GM18507 (cell line): ENCODE measurements at places on chromosomes 1 and 21.
A peak's percentile ranks its signal among the peaks of the same experiment; 100 is the strongest.

DNA sequence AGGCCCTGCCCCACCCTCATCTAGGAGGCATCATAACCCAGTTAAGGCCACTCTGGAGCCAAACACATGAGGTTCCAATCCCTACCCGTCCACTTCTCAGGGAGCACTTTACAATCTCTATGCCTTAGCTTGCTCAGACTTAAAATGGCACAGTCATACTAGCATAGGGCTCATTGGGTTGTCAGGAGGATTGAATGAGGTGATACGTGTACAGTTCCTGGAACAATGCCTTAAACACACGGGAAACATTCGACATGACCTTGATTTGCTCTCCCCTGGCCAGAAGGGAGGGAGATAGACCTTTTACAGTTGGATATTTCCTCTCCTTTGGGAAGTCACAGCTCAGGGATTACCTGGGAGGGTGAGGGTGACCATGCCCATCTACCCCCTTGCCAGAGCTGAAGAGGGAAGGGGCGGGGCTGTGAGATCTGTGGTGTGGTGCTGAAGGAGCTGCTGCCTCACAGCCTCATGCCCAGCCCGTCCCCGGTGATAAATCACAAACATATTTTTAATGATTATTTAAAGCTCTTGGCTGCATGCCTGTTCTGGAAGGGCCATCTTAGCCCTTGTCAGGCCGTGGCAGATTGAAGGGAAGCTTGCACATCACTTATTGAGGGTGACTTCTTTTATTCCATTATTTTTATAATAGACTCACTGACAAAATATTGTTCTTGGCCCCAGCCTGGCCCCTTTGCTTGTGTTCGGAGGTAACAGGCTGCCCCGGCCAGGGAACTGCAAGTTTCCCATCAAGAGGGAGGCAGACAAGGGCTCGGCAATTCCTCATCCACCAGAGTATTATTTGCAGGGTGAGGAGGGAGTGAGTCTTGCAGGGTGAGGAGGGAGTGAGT, 83.4 kb downstream of the FOXD2 start:
- DNase-seq = no peak

DNA sequence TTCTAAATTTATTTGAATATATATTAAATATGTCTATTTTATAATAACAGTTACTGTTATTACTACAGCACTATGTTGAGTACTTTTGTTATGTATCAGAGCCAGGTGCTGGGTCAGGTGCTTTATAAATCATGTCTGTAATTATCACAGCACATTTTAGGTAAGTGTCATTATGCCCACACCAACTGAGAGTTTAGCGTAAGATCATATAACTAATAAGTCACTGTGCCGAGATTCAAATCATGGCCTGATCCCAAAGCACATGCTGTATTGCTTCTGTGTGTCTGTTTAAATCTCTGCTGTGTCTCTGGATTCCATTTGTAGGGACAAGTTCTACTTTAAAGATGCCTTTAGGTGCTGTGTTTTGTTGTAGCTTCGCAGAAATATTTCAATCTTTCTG, 1.9 kb downstream of the GPSM2 start:
- no peak for DNase-seq

- no peak for DNase-seq
Measured at GRCh38 chr1:89688607-89689006, 55.7 kb downstream of the LRRC8C start.

GRCh38 chr1:89897347-89898133, 76.7 kb downstream of the LRRC8D start:
- no peak for DNase-seq

GRCh38 chr1:1112237-1112985, 3.5 kb downstream of the C1orf159 start:
- no peak for DNase-seq

DNA sequence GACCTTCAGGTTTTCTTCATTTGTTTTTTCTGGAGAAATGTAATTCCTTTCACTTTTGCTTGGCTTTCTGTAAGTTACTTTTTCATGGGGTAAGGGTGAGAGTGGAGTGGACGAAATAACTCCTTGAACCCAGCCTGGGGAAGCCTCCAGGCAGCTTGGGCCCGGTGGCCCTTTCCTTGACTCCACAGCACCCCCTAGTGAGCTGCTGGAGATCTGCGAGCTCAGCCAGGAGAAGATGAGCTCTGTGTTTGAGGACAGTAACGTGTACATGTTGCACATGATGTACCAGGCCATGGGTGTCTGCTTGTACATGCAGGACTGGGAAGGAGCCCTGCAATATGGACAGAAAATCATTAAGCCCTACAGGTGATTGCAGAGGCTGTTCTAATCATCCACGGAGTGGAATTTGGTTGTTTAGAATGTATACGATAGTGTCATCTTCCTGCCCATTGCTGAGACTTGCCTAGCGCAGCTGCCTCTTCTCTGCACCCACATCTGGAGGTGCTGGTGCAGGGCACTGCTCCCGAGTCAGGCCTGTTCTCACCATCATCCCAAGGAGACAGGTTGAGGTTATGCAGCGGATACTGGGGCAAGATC, 51.0 kb downstream of the SMYD2 start:
- peak; percentile 40 for DNase-seq

- DNase-seq = no peak
Measured at GRCh38 chr1:221801251-221801661, 59.4 kb upstream of the DUSP10 start.

- no peak for DNase-seq
Measured at GRCh38 chr21:34814529-34814951, 145.7 kb downstream of the CLIC6 start.

DNA sequence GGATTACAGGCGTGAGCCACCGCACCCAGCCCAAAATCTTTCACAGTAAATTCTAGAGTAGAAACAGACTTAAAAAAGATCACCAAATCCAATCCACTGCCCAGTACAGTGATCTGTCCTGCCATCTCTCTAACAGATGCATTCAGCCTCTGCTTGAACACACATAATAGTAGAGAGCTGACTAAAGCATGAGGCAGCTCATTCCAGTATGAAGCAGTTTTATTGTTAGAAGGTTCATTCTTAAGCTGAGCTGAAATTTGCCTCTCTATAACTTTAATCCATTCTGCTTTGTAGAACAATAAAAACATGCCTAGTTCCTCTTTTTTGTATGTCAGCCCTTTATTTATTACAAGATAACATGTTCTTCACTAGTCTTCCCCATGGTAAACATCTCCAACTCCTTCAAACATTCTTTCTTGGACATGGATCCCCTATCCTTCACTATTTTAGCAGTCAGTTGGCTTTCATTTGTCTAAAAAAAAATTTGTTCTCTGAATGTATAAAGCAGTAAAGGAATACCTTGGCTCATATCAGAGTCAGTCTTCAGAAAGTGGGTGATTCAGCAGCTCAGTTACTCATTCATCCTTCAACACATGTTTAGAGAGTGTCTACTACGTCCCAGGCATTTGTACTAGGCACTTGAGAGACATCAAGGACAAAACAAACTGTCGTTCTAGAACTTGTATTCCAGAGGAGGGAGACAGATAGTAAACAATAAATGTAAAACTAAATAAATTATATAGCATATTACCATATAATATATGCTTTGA, 10.7 kb upstream of the PTBP2 start:
- DNase-seq = no peak
